ENCODE measurements at places on chromosomes 6 and 20. TPM values are rescaled to one million over a fixed set of nuclear protein-coding genes. Genes with fewer than 3 reads are reported as not detected.

The PRSS35 gene
- total RNA-seq, result not detected

The IP6K3 gene
- not detected for total RNA-seq

The KCNB1 gene
- total RNA-seq, result not detected

- DNase-seq, result no peak
These were observed 792 bp upstream of the FUT9 start for GRCh38 chr6:96014846-96015517.

- no peak for DNase-seq
These were observed 58.4 kb upstream of the IER3 start for GRCh38 chr6:30802731-30803130.

Measured in HT-29 (cell line).